ENCODE measurements at places on chromosomes 13 and 19.
A peak's percentile ranks its signal among the peaks of the same experiment; 100 is the strongest.

- no peak for DNase-seq
Measured at GRCh38 chr13:47521890-47522487, 479.1 kb downstream of the SUCLA2 start.

DNA sequence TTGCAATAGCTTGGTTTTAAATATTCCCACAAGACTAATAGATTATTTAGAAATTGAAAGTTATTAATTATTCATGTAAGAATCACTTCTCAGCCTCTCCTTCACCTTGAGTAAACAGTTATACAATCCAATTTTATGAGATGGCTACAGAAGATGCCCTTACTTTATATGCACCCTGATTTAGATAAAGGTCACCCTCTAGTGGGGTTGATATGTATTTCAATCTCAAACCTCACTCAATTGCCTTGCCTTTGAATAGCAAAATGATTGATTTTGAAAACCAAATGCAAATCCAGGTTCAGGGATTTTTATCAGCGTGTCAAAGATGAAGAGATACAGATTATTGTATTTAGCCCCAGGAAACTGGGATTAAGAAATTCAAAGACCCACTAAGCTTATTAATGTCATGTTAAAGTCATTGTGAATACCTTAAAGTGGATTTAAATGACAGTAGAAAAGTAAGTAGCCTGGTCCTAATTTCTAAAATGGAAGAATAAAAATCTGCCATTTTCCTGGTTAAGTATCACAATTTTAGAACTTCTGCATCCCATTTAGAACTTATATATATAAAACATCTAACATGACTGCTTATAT lies 305.1 kb downstream of the ITGBL1 start:
- DNase-seq, result no peak

GRCh38 chr13:44413095-44413494 lies 39.5 kb downstream of the SERP2 start:
- no peak for DNase-seq

DNA sequence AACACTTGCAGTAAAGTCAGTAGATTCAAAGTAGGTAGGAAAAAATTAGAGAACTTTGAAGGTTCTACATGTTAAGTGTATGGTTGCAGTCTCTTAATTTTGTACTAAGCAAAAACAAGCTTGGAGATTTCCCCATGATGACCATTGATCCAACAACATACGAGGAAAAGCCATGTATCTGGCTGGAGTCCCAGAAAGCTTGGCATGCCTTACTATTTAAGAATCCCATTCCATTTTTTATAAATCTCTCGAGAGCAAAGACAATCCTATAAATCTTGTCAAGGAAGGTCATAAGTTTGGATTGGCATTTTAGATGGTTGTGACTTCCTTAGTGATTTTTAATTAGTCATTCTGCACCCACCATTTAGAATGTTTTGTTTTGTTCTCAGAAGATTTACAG lies 495.9 kb downstream of the GPC5 start:
- DNase-seq, result no peak

- DNase-seq, result no peak
Measured at GRCh38 chr19:12034198-12034597, 1.3 kb downstream of the ZNF433 start.

DNA sequence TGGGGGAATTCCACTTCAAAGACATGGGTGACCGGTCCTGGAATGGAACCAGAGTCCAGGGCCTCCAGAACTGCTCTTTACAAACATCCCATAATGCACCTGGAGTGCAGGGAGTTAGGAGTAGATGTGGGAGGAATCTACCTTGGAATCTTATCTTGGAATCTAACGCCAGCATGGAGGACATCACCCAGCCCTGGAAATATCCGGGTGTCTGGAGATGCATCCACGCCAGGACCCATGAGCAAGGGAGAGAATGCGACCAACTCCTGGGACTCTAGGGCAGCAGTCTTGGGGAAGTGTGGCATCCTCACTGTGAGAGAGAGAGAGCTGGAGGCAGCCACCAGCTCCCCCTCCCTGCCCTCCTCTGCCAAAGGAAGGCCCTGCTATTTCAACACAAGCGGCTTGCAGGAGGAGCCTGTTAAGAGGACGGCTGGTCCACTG lies 211.8 kb downstream of the UQCRFS1 start:
- DNase-seq, result no peak

DNA sequence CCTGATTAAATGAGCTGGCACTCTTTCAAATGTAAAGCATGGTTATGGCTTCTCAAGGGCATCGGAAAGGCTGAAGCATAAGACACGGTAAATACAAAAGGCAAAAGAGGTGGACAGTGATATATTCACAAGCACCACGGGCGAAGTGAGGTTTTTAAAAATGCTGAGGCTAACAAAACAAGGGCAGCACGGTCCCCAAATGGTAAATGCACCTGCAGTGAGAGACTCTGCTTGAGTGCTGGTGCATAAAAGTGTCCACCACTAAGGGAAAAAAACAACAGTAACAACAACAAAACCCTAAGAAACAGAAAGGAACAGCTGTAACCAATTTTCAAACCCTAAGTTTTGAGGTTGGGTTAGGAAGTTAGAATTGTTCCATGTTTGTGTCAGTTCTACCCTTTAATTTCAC lies 234.9 kb downstream of the PCDH9 start:
- DNase-seq, result no peak

GRCh38 chr19:14118165-14119051 lies 846 bp upstream of the PRKACA start:
- peak; percentile 19 for DNase-seq

GRCh38 chr13:30016398-30016797 lies 166.0 kb upstream of the UBL3 start:
- no peak for DNase-seq

GRCh38 chr13:21322327-21322965 lies 136.7 kb downstream of the ZDHHC20 start:
- DNase-seq, result no peak

- no peak for DNase-seq
Measured at GRCh38 chr19:48681127-48681470, 8.3 kb upstream of the NTN5 start.

DNA sequence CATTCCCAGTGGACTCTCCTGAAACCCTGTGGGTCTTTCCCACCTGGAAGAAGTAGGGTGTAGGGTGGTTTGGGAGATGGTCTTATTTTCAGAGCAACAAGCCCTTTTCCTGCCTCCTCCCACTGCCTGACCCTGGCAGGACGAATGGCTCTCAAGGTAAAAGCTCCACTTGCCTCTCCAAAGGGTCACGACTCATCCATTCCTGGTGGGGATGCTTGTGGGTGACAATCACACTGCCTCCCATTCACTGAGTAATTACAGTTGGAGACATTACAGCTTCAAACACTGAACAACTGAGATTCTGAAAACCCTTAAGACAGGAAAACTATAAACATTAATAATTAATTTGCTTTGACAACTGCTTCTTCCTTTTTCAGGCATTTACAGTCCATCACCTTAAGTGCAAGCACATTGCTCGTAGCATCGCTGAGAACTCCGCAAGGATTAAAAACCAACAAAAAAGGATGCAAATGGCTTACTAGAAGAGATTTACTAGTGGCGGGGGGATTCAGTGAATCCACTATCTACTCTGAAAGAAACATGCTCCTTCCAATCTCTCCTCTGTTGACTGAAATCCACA lies 199.6 kb upstream of the IRS2 start:
- no peak for DNase-seq

DNA sequence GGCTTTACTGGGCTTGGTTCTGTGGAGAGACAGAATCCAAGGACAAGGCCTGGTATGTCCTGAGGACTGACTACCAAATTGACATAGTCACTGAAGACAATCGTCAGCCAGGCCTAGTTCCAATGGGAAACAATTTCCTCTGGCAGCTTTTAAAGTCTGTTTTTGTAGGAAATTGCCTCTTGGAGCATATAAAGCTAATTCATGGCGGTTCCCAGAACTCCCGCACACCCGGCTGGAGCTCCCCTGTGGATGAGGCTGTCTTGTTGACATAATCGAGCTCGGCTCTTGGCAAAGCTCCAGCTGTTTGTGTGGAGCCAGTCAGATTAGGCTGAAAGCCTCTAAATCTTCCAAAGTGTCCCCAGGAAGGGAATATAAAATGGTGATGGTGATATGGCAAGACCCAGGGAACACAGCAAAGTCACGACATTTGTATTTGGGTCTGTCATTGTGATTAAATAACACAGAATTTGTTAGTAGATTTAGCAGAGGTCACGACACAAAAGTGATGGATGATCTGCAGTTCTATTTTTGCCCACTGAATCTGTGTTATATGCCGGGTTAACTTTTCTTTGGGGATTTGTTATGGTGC lies 395.0 kb downstream of the PCDH9 start:
- no peak for DNase-seq

DNA sequence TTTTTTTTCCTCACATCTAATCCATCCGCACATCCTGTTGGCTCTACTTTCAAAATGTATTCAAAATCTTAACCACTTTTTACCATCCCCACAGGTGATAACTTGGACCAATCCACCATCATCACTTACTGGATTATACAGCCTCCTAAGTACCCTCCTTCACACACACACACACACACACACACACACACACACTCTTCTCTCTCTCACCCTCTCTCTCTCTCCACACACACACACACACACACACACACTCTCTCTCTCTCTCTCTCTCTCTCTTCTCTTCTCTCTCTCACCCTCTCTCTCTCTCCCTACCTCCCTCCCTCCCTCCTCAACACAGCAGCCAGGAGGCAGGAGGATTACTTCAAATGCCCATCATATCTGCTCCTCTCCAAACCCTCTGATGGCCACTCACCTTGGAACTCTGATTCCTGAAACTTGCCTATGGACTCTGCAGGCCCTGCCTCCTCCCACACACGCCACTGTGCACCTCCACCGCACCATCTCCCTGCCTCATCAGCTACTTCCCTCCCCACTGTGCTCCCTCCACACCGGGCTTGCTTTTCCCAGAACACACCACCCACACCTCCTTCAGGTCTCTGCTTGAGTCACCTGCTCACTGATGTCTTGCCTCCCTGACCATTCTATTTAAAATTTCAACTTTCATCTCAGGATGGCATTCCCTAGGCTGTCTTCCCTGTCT lies 39.7 kb downstream of the RCBTB2 start:
- DNase-seq, result no peak

- no peak for DNase-seq
Measured at GRCh38 chr13:96181911-96182310, 92.0 kb downstream of the HS6ST3 start.

GRCh38 chr19:53644061-53644816 lies 12.4 kb downstream of the DPRX start:
- no peak for DNase-seq

- DNase-seq, result no peak
Measured at GRCh38 chr13:31826521-31826920, 87.2 kb downstream of the RXFP2 start.

GRCh38 chr19:8515317-8515716 lies 1.4 kb upstream of the ZNF414 start:
- peak; percentile 38 for DNase-seq

DNA sequence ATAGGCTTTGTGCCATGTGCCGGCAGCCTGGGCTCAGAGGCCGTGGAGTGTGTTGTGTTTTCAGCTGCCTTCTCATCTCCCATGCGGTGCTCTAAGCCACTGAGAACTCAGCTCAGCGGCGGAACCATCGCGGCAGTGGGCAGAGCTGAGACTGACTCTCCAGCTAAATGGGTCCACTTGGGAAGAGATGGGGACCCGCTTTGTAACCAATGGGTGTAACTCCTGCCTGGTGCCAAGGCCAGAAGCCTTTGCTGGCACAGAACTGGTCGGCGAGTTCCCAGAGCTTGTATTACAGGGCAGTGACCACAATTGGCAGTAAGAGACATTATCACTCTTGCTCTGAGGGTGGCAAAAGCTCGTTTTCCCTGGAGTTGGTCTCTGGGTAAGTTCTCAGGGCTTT lies 183.0 kb downstream of the STK24 start:
- no peak for DNase-seq

- DNase-seq, result peak; percentile 12
Measured at GRCh38 chr19:37817180-37817981, 38.0 kb upstream of the ZNF573 start.

GRCh38 chr19:39953915-39954314 lies 17.1 kb upstream of the PSMC4 start:
- DNase-seq, result no peak

- peak; percentile 56 for DNase-seq
Measured at GRCh38 chr19:1045247-1045603, 5.3 kb downstream of the ABCA7 start.

DNA sequence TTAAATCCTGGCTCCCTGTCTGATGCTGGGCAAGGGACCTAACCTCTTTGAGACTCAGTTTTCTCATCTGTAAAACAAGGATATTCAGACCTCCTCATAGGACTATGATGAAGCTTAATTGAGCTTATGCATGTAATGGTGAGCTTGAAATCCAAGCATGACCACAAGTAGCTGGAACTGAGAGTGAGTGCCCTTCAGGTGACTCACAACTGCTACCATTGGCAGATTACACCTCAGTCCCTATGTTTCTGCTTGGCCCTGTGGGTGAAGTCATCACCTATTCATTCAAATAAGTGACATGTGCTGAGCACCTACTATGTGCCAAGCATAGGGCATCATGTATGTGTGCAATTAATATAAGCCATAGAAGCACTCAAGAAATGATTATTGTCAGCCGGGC lies 25.7 kb downstream of the NOVA2 start:
- no peak for DNase-seq

GRCh38 chr19:12748489-12748888 lies 3.1 kb upstream of the BEST2 start:
- DNase-seq, result no peak

DNA sequence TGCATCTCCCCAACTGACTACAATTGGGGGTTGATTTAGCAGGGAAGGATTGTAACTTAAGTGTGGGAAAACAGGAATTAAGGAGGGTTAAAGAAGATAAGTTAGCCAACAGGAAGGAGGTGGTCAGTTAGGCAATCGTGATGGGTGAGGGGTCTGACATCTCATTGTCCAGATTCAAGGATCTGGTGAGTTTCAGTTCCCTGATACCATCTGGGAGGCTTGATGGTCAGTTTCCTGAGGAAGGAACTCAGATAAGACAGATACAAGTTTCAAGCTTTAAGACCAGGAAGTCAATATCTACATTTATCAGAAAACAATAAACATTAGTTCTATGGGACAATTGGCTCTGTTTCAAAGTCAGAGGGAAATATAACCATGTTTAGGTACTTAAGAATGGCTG lies 601.8 kb downstream of the SLITRK6 start:
- no peak for DNase-seq

DNA sequence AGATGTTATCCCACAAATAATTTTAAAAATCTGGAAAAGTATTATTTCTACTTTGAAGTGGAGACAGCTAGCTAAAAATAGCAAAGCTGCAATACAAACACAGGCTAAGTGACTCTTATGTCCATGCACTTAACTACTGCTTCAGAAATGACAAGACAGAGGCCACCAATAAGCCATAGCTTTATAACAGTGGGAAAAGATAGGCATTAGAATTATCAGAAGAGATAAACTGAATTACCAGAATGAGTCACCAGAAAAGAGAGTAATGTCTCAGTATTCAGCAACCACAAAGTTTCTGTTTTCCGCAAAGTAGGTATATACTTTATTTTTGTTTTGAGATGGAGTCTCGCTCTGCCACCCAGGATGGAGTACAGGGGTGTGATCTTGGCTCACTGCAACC lies 17.1 kb downstream of the CLN5 start:
- DNase-seq, result no peak

- no peak for DNase-seq
Measured at GRCh38 chr19:45464274-45464673, 3.5 kb upstream of the FOSB start.

Measured in T-helper 17 cell (primary cell).